Keratinocyte (primary cell): ENCODE measurements at places on chromosomes 1 and 21.

DNA sequence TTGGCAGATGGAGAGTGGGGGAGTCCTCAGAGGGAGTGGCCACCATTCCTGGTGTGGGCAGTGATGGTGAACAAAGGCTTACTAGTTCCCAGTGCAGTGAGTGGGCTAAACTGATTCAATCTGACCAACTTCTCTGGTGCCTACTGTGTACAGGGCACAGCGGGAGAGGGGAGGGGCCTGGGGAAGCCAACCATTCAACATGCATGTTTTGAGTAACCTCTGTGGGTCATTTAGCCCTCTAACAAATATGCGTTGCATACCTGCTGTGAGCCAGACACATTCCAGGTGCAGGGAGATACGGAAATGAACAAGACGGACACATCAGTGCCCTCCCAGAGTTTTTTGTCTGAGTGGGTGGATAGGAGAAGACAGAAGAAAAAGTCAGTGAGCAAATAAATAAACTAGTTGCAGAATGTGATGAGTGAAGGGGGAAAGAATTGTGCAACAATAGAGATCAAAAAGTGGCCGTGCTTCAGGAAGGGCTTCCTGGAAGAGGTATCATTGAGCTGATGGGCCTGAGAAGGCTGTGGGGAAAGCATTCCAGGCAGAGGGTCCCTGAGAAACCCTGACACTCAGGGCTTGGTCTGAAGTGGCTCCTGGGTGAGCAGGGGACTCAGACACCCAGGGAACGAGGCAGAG lies 78.8 kb downstream of the EPHB2 start:
- no peak for DNase-seq

GRCh38 chr21:33696465-33696864 lies 54.2 kb downstream of the ITSN1 start:
- DNase-seq, result no peak

GRCh38 chr1:162901243-162901642 lies 40.3 kb upstream of the CCDC190 start:
- no peak for DNase-seq

GRCh38 chr21:36255663-36256062 lies 64.3 kb upstream of the MORC3 start:
- no peak for DNase-seq

GRCh38 chr1:184424157-184424556 lies 37.3 kb downstream of the C1orf21 start:
- no peak for DNase-seq

GRCh38 chr1:237470712-237471338 lies 419.9 kb downstream of the ZP4 start:
- DNase-seq, result no peak

- DNase-seq, result no peak
Measured at GRCh38 chr21:32889596-32889995, 118.0 kb upstream of the PAXBP1 start.

DNA sequence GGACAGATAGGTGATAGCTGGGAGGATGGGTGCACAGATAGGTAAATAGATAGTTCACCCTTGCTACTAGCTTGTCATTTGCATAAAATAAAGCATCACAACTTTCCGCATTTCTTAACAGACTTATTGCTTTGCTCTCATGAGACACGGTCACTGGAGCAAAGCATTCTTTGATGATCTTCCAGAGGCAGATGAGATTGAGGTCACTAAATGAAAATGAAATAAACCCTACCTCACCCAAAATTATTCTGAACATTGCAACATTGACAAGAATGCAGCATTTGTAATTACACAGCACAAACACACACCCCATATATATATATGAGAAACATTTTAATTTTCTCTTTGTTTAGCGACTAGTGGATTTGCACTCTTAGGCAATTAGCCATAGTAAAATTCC lies 107.6 kb downstream of the SNX7 start:
- no peak for DNase-seq

DNA sequence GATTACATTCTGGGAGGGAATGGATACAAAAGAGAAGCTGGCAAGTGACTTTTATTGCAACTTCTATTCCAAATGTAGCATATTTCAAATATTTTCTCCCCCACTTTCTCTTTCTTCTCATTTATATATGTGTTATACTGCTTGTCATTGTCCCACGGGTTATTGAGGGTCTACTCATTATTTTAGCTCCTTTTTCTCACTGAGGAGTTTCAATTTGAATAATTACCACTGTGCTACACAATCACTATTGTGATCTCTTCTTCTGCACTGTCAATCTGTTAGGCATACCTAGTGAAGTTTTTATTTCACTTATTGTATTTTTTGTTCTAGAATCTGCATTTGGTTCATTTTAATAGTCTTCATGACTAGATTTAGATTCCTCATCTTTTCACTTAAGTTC lies 339.7 kb downstream of the PTPRC start:
- no peak for DNase-seq

GRCh38 chr1:243315893-243316292 lies 60.1 kb downstream of the SDCCAG8 start:
- no peak for DNase-seq

DNA sequence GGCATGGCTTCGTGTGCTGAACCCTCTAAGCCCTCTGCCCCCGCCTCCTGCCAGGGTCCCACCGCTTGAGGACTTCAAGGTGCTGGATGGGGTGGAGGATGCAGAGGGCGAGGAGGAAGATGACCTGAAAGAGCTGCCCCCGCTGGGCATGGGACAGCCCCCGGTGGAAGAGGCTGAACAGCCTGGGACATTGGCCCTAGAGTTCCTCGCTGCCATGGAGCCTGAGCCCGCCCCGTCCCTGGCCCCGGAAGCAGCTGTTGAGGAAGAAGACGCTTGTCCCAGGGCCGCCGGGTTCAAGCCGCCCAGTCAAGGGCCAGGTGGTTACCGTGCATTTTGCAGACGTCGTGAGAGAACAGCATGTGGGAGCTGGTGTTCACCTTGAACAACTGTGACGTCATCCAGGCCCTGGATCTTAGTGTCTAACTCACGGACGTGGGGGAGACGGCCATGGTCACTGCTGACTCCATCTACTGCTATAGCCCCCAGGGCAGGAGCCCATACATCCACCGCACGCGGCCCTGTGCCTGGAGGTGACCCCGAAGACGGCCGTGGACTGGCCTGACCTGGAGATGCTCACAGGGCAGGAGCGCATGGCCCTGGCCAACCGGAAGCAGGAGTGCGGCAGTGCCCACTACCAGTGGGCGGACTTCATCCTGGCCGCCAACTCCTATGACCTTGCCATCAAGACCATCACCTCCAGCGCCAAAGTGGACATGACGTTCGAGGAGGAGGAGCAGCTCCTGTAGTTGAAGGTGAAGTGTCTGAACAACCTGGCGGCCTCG lies 90.1 kb downstream of the PPP1R12B start:
- no peak for DNase-seq

- no peak for DNase-seq
Measured at GRCh38 chr1:14479865-14480264, 118.6 kb upstream of the KAZN start.

DNA sequence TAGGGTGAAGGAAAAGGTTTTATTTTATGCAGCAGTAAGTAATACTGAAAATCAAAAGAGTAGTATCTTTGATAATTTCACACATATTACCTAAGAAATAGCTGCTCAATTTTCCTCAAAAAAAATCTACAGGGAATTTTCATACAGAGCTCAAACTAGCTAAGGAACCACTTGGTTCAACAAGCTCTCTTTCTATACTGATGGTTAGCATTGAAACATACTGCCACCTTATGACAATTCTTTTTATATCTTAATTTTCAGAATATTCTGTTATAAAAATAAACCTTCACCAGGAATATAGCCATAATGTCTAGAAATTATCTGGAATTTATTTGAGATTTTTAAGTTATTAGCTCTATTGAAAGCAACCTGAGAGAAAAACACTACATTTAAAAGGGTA lies 142.1 kb downstream of the DPYD start:
- no peak for DNase-seq

- no peak for DNase-seq
Measured at GRCh38 chr1:22236900-22237299, 94.0 kb upstream of the WNT4 start.

DNA sequence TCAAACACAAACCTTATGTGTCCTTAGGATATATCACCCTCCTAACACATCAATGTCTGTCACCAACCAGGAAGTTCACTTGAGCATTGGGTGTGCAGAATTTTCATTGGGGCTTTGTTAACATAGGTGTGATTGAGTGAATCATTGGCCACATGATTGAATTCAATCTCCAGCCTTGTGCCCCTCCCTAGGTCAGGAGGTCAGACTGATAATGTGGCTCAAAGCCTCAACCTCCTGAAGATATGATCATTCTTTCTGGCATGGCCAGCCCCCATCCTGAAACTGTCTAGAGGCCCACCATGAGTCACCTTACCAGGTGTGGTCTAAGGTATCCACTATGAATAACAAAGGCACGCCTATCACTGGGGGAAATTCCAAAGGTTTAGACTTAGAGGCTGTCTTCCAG lies 90.1 kb downstream of the PKN2 start:
- DNase-seq, result peak; percentile 91

DNA sequence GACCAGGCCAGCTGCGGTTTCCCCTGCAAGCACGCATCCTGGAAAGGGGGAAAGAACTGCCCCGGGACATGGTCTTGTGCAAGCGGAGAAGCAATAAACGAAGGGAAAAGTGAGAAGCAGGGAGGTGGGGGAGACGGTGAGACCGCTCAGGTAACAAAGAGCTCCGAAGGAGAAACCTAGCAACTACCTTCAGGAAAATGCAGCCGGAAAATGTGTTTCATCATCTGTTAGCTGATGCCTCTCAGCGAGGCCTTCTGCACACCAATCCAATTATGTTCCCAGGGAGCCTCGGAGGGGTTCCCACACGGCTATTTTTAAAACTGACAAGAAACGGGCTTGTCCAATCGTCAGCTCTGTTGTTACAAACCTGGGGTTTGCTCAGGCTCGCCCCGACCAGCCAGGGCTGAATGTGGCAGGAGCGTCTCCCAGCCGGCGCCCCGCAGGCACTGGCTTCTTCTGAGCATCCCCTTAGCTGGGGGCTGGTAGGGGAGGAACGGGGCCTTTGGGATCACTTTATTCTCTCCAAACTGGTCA lies 3.4 kb downstream of the RIPK4 start:
- no peak for DNase-seq

DNA sequence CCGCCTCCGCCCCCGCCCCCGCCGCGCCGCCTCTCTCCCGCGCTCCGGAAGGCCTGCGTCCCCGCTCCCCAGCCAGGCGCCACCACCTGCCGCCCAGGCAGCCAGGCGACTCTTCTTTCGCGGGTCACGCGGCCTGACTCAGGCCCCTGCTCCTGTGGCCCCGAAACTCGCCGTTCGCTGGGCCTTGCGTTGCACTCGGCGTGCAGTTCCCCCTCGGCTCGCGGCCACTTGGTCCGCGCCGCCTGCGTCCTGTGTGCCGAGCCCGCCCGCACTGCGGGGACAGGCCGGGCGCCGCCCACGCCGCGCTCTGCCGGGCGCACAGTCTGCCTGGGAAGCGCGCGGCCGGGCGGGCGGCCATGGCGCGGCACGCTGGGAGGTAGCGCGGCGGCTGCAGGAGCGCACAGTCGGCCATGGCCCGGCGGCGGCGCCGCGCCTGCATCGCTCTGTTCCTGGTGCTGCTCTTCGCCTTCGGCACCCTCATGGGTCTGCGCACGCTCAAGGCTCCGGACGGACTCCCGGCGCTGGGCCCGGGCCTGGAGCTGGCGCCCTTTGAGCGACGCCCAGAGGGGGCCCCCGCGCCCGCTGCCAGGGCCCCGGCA lies at the start of gene MANEAL:
Gene MANEAL, plus strand, starts transcription at position 75 of the 599 bp plus-strand sequence. Its CDS starts 336 bp downstream, at position 411.
- no peak for DNase-seq

- no peak for DNase-seq
Measured at GRCh38 chr1:98480271-98480670, 181.2 kb upstream of the SNX7 start.

DNA sequence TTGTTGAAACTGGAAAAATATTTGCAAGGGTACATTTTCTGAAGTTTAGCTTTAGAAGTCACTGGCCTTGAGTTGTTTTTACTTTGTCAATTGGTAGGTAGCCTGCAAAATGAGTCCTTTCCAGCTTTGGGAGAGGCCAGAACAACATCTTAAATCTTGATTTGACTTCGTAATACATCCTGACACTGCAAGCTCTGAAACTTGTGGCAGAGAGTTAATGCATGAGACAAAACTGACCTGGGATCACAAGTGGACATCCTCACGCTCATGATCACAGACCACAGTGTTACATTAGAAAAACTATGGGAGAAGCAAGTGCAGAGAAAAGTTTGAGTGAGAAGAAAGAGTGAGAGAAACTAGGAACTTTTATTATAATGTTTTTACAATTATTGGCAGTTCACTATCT lies 550.9 kb downstream of the USP25 start:
- no peak for DNase-seq

GRCh38 chr1:183910845-183911244 lies 105.9 kb downstream of the RGL1 start:
- no peak for DNase-seq

DNA sequence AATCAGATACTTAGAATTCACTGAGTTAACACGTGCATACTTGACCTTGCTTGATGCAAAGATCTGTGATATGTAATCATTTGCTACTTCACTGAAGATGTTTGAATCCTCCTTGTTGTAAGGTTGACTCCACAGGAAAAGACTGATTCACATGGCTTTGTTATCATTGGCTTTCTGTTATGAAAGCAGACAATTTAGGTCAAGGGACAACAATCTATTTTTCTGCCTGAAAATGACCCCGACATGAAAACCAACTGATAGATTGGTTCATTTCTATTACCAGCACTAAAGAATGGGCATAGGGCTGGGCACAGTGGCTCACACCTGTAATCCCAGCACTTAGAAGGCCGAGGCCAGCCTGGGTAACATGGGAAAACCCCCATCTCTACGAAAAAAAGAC lies 546.9 kb downstream of the SMYD3 start:
- DNase-seq, result no peak

DNA sequence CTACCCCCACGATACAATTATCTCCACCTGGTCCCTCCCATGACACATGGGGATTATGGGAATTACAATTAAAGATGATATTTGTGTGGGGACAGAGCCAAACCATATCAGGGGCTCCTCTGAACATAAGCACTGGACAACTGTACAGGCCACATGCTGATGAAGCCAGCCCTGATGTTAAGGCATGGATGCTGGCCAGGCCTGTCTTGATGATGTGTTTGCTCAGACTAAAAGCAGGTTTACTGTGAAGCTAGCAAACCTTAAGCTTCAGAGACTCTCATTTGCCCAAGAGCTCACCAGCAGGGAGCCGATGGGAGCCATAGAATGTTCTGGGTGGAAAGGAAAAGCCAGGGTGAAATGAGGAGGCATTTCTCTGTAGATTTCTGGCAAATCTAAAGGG lies 135.3 kb upstream of the KCNK1 start:
- DNase-seq, result no peak

GRCh38 chr21:41966041-41966833 lies 12.4 kb upstream of the C2CD2 start:
- no peak for DNase-seq

GRCh38 chr1:182170891-182171461 lies 109.5 kb upstream of the ZNF648 start:
- no peak for DNase-seq

DNA sequence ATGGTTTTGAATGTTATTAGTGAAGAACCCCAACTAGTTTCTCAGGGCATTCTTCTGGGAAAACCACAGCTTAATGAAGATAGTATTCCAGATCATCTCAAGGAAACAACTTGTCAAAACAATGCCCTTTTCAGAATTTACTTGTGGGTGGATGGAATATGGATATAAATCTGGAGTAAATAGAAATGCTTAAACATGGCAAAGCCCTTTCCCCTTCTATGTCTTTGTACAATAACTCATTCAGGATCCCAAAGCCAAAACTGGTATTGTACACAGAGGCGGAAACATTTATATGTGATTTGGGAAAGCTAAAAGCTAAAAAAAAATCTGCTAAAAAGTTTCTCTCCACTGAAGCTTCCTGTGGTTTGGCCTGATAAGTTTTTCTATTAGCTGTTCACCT lies 55.5 kb upstream of the RGS5 start:
- no peak for DNase-seq

GRCh38 chr21:37008724-37009123 lies 2.2 kb downstream of the RIPPLY3 start:
- DNase-seq, result no peak
